ENCODE measurements at places on chromosomes 12 and 14. TPM values are rescaled to one million over a fixed set of nuclear protein-coding genes. Genes with fewer than 3 reads are reported as not detected.

- H3K4me1 ChIP-seq = no peaks in the 10 kb centered on the region
- no peaks in the 10 kb centered on the region for H3K27me3 ChIP-seq
- no peak overlapping the region for H3K4me3 ChIP-seq
- DNase-seq = no peak
These were observed 50.5 kb downstream of the FAM222A start for GRCh38 chr12:109764123-109764522.

DNA sequence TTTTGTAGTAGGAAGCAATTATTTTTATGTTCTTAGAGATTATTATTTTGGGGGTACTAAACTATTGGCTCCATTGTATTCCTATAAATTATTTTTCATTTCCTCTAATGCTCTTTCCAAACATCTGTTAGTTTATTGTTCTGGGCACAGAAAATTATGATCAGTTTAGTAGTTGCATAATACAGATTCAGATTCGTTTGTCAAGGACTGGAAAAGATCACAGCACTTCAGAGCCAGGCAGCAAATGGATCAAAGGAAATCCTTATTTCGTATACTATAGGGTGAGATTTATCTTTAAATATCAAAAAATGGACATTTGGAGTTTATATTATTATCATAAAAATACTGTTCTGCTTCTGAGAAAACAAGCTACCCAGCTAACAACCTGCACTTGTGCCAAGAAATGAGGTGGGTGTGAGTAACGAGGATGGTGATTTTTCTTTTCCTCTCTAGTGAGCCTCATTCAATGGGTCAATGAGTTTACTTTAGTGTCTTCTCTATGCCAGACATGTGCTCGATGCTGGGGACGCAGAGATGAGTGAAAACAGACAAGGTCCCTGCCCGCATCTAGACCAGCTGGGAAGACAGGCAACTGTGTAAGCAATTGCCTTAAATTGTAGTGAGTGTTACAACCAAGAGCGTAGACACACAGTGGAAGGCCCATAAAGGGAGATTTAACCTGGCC lies 208.6 kb upstream of the PLXNC1 start:
- H3K4me1 ChIP-seq = peaks cover 12% of the 10 kb centered on the region
- no peak for DNase-seq
- H3K36me3 ChIP-seq = peaks cover 5% of the 10 kb centered on the region
- H3K27me3 ChIP-seq = no peaks in the 10 kb centered on the region

Gene OR4E1
- total RNA-seq = not detected

- peaks cover 43% of the 10 kb centered on the region for H3K36me3 ChIP-seq
- no peak overlapping the region for H3K4me3 ChIP-seq
- no peak for DNase-seq
- peaks cover 7% of the 10 kb centered on the region for H3K4me1 ChIP-seq
- H3K27ac ChIP-seq = peak overlapping the region; percentile 37
- no peaks in the 10 kb centered on the region for H3K27me3 ChIP-seq
These were observed 12.7 kb downstream of the ERP29 start for GRCh38 chr12:112025808-112026375.

GRCh38 chr12:104638851-104639240 lies 182.1 kb downstream of the CHST11 start:
- H3K4me1 ChIP-seq = no peaks in the 10 kb centered on the region
- H3K36me3 ChIP-seq = no peaks in the 10 kb centered on the region
- H3K27ac ChIP-seq = no peak overlapping the region
- peaks cover 3% of the 10 kb centered on the region for H3K27me3 ChIP-seq
- no peak overlapping the region for H3K4me3 ChIP-seq

GRCh38 chr12:27769142-27769673 lies 10.8 kb upstream of the KLHL42 start:
- peaks cover 9% of the 10 kb centered on the region for H3K4me1 ChIP-seq
- H3K27me3 ChIP-seq = no peaks in the 10 kb centered on the region
- H3K36me3 ChIP-seq = no peaks in the 10 kb centered on the region
- no peak overlapping the region for H3K4me3 ChIP-seq
- no peak overlapping the region for H3K27ac ChIP-seq

GRCh38 chr14:67241411-67242167 lies at the start of gene PALS1:
Gene PALS1 (plus strand): TSS chr14:67241435. CDS start chr14:67279171, 37,736 bp downstream.
- peak within 1 kb of the TSS; percentile 88 for H3K4me3 ChIP-seq
- peaks cover 18% of the 10 kb centered on the region for H3K4me1 ChIP-seq
- peak within 1 kb of the TSS; percentile 92 for H3K27ac ChIP-seq
- DNase-seq = no peak

Gene FZD10
- total RNA-seq = not detected

DNA sequence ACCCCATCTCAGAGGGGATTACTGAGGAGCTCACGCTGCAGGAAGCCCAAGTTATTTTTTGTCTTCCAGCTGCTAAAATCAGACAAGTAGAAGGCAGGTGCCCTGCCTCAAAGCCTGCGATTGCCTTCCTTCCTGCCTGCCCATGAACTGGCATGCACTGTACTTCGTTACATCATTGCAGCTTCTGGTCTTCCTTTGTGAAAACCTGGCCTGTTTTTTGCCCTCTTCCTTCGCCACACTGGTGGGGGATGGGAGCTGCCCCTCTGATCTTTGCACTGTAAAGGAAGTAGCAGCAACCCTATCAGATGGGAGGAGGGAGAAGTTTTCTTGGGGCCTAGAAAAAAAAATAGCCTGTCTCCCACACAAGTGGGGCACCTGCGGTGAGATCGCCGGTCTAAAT lies 1098.7 kb downstream of the BCL11B start:
- no peaks in the 10 kb centered on the region for H3K4me1 ChIP-seq
- no peak overlapping the region for H3K4me3 ChIP-seq
- H3K27ac ChIP-seq = no peak overlapping the region
- H3K27me3 ChIP-seq = no peaks in the 10 kb centered on the region
- no peaks in the 10 kb centered on the region for H3K36me3 ChIP-seq

Gene LMO3
- total RNA-seq = 1.6 TPM

DNA sequence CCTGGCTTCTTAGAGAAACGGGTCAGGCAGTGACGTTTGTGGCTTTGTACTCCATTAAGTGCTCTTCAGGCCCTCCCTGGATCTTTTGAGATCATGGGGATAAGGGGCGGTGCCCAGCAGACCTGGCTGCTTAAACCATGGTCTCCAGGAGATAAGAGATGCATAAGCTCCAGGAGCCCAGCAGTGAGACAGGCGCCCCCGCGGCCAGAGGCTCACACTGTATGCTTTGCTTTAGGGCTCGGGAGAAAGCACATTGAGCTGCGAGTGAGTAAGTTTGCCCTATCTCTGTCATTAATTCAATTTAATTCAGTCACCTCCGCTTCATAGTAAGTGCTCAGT lies 359.5 kb downstream of the CACNA1C start:
- no peak for DNase-seq
- H3K27ac ChIP-seq = no peak overlapping the region
- H3K4me3 ChIP-seq = no peak overlapping the region

Gene IL22
- not detected for total RNA-seq

Gene DPPA3
- total RNA-seq = not detected

- peaks cover 15% of the 10 kb centered on the region for H3K36me3 ChIP-seq
- H3K4me3 ChIP-seq = no peak overlapping the region
- no peaks in the 10 kb centered on the region for H3K4me1 ChIP-seq
- H3K27ac ChIP-seq = no peak overlapping the region
- no peak for DNase-seq
These were observed 58.8 kb downstream of the TECPR2 start for GRCh38 chr14:102421411-102422057.

Gene MSI1
- 1.0 TPM for total RNA-seq

GRCh38 chr12:57435293-57435692 lies 709 bp downstream of the INHBC start:
- DNase-seq = no peak
- no peak overlapping the region for H3K4me3 ChIP-seq
- peaks cover 15% of the 10 kb centered on the region for H3K4me1 ChIP-seq
- no peaks in the 10 kb centered on the region for H3K36me3 ChIP-seq
- H3K27me3 ChIP-seq = no peaks in the 10 kb centered on the region

GRCh38 chr12:68835333-68835908 lies 27.4 kb downstream of the MDM2 start:
- no peak for DNase-seq
- H3K27me3 ChIP-seq = no peaks in the 10 kb centered on the region
- no peak overlapping the region for H3K4me3 ChIP-seq
- peak overlapping the region; percentile 0 for H3K27ac ChIP-seq
- H3K36me3 ChIP-seq = peaks cover 49% of the 10 kb centered on the region

DNA sequence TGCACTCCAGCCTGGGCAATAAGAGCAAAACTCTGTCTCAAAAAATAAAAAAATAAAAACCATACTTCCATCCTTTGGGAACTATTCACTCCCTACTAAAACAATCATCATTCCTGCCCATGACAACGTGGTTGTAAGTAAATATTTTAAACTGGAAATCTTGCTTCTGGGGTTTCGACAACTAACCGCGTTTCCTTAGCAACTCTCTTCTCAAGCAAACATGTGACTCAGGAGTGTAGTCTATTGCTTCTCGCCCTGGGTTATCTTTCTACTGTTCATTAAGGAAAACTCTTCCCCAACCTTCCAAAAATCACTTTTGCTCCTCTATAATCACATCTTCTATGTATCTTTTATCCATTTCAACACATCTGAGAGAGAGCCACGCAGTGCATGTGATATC lies 21.8 kb downstream of the APPL2 start:
- DNase-seq = no peak
- H3K27me3 ChIP-seq = no peaks in the 10 kb centered on the region
- H3K4me3 ChIP-seq = no peak overlapping the region
- H3K27ac ChIP-seq = peak overlapping the region; percentile 54
- peaks cover 26% of the 10 kb centered on the region for H3K4me1 ChIP-seq
- H3K36me3 ChIP-seq = peaks cover 66% of the 10 kb centered on the region

DNA sequence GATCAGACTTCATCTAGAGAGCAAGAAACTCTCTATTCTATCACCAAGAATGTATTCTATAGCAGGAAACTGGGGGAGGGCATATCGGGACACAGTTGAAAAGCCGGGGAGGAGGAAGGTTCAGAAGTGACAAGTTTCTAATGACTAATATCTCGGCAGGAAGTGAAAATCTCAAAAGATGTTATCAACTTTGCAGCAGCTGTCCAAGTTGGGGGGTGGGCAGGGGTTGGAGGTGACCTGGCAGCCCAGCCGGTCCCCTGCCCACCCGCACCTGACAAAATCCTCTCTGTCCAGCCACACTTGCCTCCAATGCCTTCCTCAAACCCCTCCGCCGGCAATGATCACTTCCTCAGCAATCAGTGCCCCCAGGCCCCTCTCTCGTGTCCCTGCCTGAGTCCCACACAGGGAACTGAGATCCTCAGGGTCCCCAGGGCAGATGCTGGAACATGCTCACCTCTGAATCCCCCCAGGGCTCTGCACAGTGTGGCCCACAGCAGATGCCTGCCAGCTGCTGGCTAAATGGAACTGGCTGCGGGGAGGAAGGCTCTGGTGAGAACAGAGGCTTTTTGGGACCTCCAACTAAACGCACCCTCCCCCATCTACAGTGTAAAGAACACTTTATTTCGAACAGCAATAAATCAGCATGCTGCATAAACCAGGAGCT lies 43.9 kb downstream of the CCDC88C start:
- H3K4me1 ChIP-seq = peaks cover 31% of the 10 kb centered on the region
- H3K27ac ChIP-seq = no peak overlapping the region
- no peak overlapping the region for H3K4me3 ChIP-seq
- peaks cover 8% of the 10 kb centered on the region for H3K27me3 ChIP-seq
- no peak for DNase-seq

DNA sequence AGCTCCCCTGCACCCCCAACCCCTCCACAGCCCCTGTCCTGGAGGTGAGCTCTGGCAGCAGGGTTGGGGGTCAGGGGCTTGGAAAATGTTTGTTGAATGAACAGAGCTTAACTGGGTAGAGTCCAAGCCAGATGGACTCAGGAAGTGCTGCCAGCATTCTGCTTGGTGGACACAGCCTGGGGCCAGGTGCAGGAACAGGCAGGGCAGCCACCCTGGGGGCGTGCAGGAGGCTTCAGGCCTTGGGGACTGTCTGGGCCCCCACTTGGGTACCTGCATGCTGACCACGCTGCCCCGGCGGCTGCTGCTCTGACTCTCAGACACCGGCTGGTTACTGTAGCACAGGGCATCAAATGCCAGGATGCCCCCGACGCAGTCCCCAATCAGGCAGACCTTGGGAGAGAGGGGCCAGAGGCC lies 15.7 kb downstream of the ARL6IP4 start:
- H3K27me3 ChIP-seq = no peaks in the 10 kb centered on the region
- no peaks in the 10 kb centered on the region for H3K36me3 ChIP-seq
- no peak overlapping the region for H3K27ac ChIP-seq

Gene ASCL1
- total RNA-seq = not detected

- H3K4me3 ChIP-seq = no peak overlapping the region
- H3K27me3 ChIP-seq = peaks cover 4% of the 10 kb centered on the region
- H3K36me3 ChIP-seq = peaks cover 4% of the 10 kb centered on the region
- no peak for DNase-seq
- no peaks in the 10 kb centered on the region for H3K4me1 ChIP-seq
- H3K27ac ChIP-seq = no peak overlapping the region
These were observed 41.7 kb downstream of the FOXN4 start for GRCh38 chr12:109267361-109267760.

- no peak overlapping the region for H3K27ac ChIP-seq
- H3K4me1 ChIP-seq = no peaks in the 10 kb centered on the region
- no peaks in the 10 kb centered on the region for H3K27me3 ChIP-seq
- H3K4me3 ChIP-seq = no peak overlapping the region
These were observed 14.2 kb downstream of the FKBP3 start for GRCh38 chr14:45120096-45120495.

Gene TDRD9
- total RNA-seq = not detected

DNA sequence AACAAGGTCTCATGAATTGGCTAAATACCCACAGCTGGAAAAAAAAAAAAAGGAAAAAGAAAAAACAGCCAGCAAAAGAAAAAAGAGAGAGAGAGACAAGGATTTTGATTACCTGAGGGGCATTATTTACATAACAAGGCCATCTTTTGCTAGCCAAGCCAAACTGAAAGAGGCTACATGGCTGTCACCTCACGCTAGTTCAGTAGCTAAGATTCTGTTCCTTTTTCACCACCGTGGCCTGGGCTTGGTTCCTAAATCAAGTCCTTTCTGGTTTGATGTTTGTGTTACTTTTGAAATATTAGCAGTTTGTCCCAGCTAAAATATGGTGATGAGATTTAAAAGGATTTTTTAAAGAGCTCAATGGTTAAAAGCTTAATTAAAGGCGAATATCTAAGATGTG lies 2.0 kb upstream of the SDS start:
- H3K27me3 ChIP-seq = peaks cover 8% of the 10 kb centered on the region
- no peak overlapping the region for H3K4me3 ChIP-seq
- H3K36me3 ChIP-seq = no peaks in the 10 kb centered on the region
- H3K4me1 ChIP-seq = peaks cover 2% of the 10 kb centered on the region

DNA sequence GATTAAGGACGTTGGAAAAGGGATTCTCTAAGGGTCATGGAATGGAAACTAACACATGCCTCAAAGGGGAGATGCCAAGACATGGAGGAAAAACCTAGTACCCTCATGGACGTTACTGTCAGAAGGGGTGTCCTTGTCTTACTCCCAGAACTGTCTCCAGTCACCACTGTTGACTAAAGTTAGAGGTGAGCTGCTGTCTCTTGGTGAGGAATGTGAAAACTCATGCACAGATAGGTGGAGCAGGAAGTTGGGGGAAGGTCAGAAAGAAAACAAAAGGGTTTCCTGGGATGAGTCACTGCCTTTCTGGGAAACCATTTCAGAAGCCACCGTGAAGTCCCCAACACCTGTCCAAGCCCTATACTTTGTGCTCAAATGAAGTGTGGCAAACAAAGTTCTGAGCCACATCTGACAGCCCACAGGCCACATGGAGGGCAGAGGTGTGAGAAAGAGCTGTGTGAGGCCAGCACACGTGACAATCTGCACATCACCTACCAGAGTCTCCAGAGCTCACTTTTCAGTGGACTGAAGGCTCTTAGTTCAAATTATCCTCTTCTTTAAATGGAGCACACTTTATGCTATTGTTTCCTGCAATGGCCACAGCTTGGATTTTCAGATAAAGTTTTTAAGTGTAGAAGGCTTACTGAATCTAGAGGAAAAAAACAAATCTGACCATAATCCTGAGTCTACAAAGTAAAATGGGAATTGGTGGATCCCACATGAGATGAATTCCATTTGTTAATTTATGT lies 92.9 kb upstream of the EGLN3 start:
- H3K27me3 ChIP-seq = peaks cover 16% of the 10 kb centered on the region
- no peaks in the 10 kb centered on the region for H3K4me1 ChIP-seq
- no peak for DNase-seq
- no peaks in the 10 kb centered on the region for H3K36me3 ChIP-seq
- H3K4me3 ChIP-seq = no peak overlapping the region
- no peak overlapping the region for H3K27ac ChIP-seq

Gene ANO4
- 0.48 TPM for total RNA-seq

All from osteocyte (in vitro differentiated cells).